ENCODE measurements at places on chromosomes 2 and 18. TPM values are rescaled to one million over a fixed set of nuclear protein-coding genes. Genes with fewer than 3 reads are reported as not detected.

The SERPINB13 gene
- total RNA-seq, result 16.7 TPM

The TNS1 gene
- 0.50 TPM for total RNA-seq

The SLC5A6 gene
- 34.7 TPM for total RNA-seq

The ATAD2B gene
- 17.2 TPM for total RNA-seq

The MRPS5 gene
- 59.7 TPM for total RNA-seq

The EML6 gene
- total RNA-seq, result 1.9 TPM

The ZAP70 gene
- total RNA-seq, result 0.07 TPM

The COLEC12 gene
- not detected for total RNA-seq

The GALNT13 gene
- total RNA-seq, result 1.0 TPM

The CNTNAP5 gene
- total RNA-seq, result not detected

The SULT1C2 gene
- total RNA-seq, result 0.34 TPM

The C2orf15 gene
- 2.1 TPM for total RNA-seq

The ZNF521 gene
- total RNA-seq, result 0.07 TPM

The LYPD1 gene
- total RNA-seq, result 0.14 TPM

The NGEF gene
- 2.1 TPM for total RNA-seq

The SIGLEC15 gene
- total RNA-seq, result not detected

The FBXO15 gene
- total RNA-seq, result 0.78 TPM

The ST6GAL2 gene
- total RNA-seq, result under 0.01 TPM

The KCNS3 gene
- 4.1 TPM for total RNA-seq

The SDC1 gene
- 741 TPM for total RNA-seq

The DBI gene
- total RNA-seq, result 55.7 TPM

All from nasal cavity respiratory epithelium epithelial cell of viscerocranial mucosa (primary cell).